Stimulated activated CD4-positive, alpha-beta T cell treated with anti-CD3 and anti-CD28 coated beads, Interleukin-2, amount 100 ng/mL, for 4 hours (primary cell): ENCODE measurements at places on chromosomes 1 and 21.

DNA sequence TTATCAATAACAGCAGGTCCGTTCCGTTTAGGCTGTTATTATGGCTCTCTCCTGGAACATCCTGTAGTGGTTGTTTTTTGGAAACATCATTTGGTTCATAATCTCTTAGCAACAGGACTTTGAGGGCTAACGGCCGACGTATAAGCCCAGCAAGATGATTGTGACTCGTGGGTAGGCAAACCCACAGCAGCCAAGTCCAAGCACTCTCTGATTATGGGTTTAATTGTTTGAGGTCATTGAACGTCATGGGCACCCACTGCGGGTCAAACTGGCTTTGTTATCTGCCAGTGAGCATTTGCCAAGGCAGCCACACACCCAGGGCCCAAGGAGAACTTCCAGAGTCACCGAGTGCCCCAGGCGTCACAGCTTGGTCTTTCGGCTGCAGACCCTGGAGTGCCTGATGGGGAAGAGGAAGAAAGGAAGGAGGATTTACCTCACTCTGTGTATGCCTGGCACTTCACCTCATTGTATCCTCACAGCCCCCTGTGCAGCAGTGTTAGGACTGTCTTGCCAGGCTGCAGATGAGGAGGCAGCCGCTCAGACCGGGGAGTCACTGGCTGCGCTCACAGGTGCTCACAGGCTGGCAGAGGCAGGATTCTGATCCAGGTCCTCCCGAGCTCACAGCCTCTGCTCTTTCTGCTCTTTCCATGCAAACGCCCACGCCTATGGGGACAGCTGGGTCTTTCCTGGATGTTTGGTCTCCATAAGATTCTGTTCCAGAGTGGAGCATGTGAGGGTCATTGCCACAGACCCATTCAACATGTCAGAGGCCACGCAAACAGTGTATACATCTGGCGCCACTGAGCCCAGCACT lies 30.8 kb upstream of the EPS8L3 start:
- DNase-seq = no peak

- DNase-seq = no peak
Measured at GRCh38 chr1:223504741-223505140, 111.5 kb downstream of the CCDC185 start.

DNA sequence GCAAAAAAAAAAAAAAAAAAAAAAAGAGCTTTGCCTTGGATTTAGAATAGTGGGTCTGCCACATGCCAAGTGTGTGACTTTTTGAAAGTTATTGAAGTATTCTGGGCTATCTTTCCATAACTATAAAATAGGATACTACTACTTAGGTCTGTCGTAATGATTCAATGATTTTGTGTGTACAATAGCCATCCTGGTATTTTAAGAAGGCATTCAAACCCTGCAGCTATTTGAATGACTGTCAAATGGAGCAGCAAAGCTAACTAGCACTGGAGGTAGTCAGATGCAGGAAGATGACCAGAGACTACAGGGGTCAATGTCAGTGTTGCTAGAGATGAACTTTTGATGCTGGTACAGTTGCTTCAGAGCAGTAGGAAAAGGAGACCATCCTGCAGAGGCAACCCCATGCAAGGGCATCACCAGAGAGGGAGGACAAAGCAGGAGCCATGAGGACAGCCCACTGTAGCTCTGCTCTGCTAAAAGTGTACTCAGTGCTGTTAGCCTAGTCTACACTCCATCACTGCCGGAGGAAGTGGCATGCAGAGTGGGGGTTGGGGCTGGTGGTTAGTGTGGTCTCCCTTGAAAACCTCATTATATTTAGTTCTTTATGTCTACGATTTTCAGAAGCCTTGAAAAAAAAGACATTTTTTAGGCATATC lies 29.0 kb downstream of the DUSP10 start:
- DNase-seq = peak; percentile 49

DNA sequence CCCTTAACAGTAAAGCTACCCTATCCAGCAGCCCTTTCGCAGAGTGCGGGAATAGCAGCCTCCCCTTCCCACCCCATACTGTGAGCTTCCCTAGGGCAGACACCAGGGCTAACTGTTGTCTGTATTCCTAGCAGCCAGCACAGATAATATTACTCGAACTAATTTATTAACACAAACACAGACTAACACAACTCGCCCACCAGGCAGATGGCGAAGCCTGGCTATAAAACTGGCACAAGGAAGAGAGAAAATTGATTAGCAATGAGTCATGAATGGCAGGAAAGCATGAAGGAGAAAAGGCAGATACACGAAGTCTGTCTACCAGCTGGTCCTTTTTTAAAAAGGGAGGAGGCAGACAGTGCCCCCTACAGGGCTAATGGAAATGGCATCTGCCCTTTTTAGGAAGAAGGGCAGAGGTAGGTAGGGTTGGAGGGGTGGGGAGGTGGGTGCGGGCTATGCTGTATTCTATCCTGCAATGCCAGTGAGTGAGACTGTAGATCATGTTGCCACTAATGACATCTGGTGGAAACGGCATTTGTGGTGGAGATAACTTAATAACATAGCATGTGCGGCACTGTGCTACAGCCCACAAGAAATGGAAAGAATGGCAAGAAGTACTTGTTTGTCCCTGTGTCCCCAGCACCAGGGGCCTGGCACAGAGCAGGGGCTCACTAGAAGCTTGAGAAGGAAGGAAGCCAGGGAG lies 30.6 kb upstream of the CTPS1 start:
- peak; percentile 40 for DNase-seq

GRCh38 chr1:154459080-154459479 lies 42.9 kb upstream of the TDRD10 start:
- DNase-seq = no peak

- DNase-seq = no peak
Measured at GRCh38 chr1:227559499-227559898, 3.9 kb upstream of the ZNF678 start.

- no peak for DNase-seq
Measured at GRCh38 chr1:147567594-147568381, 26.5 kb downstream of the BCL9 start.

- no peak for DNase-seq
Measured at GRCh38 chr21:26032263-26032662, 138.3 kb downstream of the APP start.

GRCh38 chr1:66938613-66939012 lies 13.8 kb downstream of the MIER1 start:
- no peak for DNase-seq

DNA sequence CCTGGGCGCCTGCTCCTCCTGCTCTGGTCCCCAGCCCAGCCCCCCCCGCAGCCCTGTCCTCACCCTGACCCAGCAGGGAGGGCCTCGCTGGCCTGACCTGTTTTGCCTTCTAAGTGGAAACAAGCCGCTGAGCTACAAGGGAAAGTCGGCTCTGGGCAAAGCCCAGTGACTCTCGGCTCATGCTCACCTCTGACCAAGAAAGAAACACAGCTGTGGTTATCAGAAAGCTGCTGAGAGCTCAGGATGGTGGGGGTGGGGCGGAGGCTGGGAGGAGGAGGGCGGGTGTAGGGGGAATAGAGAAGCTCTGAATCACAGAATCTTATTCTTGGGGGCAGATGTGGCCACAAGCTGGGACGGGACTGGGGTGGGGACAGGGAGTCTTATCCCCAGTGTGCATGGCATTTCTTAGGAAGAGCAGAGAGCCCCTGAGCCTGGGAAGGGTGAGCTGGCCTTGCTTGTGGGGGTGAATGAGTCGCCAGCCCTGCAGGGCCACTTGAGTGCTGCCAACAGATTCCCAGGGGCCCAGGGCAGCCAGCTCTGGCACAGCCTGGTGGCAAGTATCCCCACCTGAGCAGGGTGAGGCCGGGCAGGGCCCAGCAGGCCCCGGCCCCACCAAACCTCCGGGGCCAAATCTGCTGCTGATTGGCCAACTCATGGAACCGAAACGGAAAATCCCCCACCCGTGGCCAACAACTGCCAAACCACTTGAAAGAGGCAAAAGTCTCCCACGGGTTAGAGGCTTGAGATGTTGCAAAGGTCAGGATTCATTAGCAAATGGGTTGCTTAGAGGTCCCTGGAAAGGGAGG lies 120.6 kb downstream of the SPSB1 start:
- DNase-seq = peak; percentile 36

GRCh38 chr1:21691739-21692138 lies 22.6 kb upstream of the RAP1GAP start:
- DNase-seq = no peak

GRCh38 chr1:180896161-180896560 lies 16.5 kb upstream of the KIAA1614 start:
- no peak for DNase-seq

DNA sequence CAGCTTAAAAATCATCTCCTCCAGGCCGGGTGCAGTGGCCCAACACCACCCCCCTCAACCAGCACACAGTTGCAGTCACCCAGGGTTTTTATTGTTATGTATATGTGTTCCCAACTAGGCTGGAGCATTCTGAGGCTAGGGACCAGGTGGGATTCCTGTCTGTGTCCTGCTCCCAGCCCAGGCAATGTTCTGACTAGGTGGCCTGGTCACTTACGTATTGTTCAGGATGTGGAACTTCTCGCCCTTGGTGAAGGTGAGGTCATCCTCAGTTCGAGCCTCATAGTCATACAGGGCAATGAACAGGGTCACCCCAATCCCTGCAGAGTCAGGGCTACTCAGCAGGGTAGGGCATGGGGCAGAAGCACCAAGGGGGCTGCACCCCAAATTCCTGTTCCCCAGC lies 12.2 kb downstream of the FGR start:
- no peak for DNase-seq

- DNase-seq = no peak
Measured at GRCh38 chr1:100323419-100324106, 28.7 kb upstream of the CDC14A start.

GRCh38 chr1:153525088-153525728 lies 10.6 kb downstream of the S100A6 start:
- DNase-seq = no peak

GRCh38 chr1:16254263-16254928 lies 17.4 kb upstream of the CPLANE2 start:
- no peak for DNase-seq

DNA sequence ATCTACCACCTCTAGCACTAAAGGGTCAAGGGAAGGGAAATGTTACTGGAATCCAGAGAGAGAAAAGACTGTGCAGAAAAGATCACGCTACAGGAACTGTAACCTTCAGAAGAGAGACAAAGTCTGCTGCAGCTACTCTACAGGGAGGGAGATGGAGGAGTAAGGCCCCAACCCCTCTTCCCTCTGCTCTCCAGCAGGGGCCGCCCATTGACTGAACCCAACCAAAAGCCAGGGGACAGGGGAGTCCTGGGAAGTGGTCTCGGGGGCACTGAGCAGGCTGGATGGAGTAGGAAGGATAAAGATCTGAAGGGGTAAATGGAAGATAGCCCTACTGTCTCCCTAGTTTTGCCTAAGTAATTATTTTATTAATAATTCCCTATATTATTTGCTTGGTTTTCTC lies 72.8 kb upstream of the NR5A2 start:
- no peak for DNase-seq

DNA sequence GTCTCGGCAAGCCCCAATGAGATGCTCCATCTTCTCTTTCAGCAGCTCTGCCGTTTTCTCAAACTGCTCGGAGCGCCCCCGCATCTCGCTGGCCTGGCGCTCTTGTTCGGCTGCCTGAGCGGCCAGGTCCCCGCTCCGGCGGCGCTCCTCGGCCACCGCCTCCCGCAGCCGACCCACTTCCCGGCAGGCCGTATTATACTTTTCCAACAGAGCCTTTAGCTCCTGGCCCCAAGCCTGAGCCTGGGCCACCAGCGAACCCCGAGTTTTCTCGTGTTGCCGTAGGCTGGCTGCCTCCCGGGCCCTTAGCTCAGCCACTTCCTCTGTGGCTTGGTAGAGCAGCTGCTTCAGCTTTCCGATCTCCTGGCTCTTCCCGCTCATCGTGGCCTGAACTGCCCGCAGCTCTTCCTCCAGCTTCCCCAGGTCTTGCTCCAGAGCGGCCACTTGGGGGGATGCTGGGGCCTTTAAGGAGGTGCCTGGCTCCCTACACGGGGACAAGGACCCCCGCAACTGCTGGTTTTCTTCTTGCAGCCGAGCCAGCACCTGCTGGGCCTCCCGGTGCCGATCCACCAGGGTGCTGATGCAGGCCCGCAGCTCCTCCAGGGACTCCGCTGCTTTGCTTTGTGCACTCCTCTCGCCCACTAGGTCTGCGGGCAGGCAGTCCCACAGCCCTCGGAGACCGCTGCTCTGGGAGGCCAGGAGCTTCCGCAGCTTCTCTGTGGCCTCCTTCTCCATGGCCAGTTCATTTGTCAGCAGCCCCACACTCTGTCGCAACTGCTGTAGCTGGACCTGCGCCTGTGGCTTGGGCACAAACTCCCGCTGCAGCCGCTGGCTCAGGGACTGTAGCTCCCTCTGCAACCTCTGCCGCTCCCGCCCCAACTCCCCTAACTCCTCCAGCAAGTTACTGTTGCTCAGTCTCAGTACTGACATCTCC lies 13.4 kb upstream of the PIAS3 start:
- no peak for DNase-seq

DNA sequence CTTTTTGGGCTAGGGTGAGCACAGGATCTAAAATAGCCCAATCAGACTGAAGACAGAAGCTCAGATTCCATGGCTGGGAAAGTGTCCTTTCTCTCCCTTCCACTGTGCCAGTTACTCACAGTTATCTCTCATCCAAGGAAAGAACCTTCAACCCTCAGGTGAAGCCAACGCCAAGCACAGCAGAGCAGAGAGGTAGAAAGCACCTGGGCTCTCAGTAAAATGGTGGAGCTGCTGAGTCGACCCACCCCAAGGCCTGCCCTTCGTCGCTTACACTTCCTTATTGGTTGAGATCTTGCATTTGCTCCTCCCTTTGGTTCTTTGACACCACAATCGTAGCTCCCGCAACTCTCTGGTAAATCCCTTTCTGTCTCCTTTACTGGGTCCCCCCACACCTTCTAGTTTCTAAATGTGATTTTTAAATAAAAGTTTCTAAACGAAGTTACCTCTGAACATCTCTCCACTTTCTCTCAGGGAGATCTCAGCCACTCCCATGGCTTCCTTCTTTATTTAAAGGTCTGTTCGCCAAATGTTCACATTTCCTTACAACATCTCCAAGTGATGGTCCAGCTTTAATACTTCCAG lies 27.5 kb upstream of the SLC30A1 start:
- no peak for DNase-seq

DNA sequence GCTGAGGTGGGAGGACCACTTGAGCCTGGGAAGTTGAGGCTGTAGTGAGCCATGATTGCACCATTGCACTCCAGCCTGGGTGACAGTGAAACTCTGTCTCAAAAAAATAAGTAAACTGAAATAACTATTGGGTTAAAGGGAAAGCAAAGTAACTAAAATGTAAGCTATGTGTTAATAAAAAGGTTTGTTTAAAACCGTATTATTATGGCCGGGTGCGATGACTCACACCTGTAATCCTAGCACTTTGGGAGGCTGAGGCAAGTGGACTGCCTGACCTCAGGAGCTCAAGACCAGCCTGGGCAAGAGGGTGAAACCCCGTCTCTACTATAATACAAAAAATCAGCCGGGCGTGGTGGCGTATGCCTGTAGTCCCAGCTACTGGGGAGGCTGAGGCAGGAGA lies 27.0 kb downstream of the NVL start:
- no peak for DNase-seq

DNA sequence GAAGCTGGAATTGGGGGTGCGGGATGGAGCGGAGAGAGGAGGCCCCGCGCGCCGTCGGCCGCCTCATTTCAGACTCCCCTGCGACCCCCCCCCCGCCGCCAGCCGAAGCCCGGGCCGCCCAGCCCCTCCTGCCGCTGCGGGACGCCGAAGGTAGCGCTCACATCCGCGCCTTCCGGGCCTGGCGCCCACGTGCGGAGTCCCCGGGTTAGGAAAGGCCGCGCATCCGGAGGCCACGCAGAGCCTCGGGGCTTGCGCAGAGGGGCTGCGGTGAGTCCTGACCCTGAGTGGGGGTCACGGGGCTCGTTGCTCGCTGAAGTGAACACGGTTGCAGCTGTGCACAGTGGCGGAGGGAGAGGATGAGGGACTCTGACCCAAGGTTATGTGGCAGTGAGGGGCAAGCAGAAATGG lies 552 bp upstream of the ZNF496 start:
- DNase-seq = peak; percentile 38
